ENCODE measurements at places on chromosomes 6 and 20. TPM values are rescaled to one million over a fixed set of nuclear protein-coding genes. Genes with fewer than 3 reads are reported as not detected.

Gene STX11
- polyA plus RNA-seq: 1.9 TPM

Gene TREM1
- not detected for polyA plus RNA-seq

Gene LY6G6C
- polyA plus RNA-seq: not detected

Gene CDH26
- polyA plus RNA-seq: not detected

Gene REM1
- polyA plus RNA-seq: not detected

Gene PPIL6
- polyA plus RNA-seq: 3.5 TPM

Gene CRISP3
- polyA plus RNA-seq: not detected

Gene PACRG
- polyA plus RNA-seq: 0.42 TPM

Gene LGSN
- polyA plus RNA-seq: not detected

Gene DLK2
- 0.66 TPM for polyA plus RNA-seq

Gene CABLES2
- 0.82 TPM for polyA plus RNA-seq

Gene LHFPL5
- not detected for polyA plus RNA-seq

Gene SIRPG
- not detected for polyA plus RNA-seq

Gene SPEF1
- polyA plus RNA-seq: not detected

Gene STMND1
- polyA plus RNA-seq: not detected

Gene SSTR4
- polyA plus RNA-seq: not detected

Gene PRICKLE4
- polyA plus RNA-seq: not detected

Gene SLC17A2
- polyA plus RNA-seq: not detected

Gene PHIP
- 9.0 TPM for polyA plus RNA-seq

Gene POM121L2
- not detected for polyA plus RNA-seq

Gene SYCP2
- polyA plus RNA-seq: 0.39 TPM

Gene C20orf204
- polyA plus RNA-seq: 0.14 TPM

Gene FOXA2
- polyA plus RNA-seq: not detected

Gene CFAP206
- polyA plus RNA-seq: 0.14 TPM
